ENCODE measurements at places on chromosomes 5 and 9.

DNA sequence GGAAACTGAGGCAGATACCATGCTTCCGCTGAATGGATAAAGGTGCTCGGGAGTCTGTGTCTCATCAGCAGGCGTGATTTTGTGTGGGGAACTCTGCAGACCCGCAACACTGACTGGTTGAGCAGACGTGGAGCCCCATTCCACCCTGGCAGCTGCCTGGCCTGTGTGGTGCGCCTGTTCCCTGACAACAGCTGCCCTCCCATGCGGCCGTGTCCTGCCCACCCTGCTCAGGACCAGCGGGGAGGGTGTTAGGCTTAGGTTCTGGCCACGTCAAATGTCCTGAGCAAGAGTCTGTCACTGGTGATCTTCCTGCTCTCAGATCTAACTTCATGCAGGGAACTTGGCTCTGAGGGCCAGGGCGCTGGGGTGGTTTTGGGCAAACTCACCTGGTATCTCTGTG is 417.7 kb upstream of the IRX4 start:
- DNase-seq = no peak

DNA sequence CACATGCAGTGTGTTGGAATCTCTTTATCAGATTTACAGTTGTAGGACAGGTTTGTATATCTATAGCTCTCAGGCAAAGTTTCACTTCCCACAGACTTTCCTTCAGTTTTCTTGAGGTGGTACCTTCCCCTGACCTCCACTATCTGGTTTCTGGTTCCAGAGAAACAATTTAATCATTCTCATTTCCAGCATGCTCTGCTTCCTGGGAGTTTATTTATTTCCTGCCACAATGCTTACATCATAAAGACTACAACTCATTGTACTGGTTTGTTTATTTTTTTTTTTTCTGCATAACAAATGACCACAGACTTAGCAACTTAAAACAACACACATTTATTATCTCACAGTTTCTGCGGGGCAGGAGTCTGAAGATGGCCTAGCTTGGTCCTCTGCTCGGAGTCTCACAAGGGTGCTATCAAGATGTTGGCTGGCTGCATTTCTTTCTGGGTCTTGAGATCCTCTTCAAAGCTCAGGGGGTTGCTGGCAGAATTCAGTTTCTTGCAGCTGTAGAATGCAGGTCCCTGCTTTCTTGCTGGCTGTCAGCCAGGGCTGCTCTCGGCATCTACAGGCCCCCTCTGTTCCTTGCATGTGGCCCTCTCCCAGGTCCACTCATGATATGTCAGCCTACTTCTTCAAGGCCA is 247.7 kb downstream of the ENC1 start:
- no peak for DNase-seq

DNA sequence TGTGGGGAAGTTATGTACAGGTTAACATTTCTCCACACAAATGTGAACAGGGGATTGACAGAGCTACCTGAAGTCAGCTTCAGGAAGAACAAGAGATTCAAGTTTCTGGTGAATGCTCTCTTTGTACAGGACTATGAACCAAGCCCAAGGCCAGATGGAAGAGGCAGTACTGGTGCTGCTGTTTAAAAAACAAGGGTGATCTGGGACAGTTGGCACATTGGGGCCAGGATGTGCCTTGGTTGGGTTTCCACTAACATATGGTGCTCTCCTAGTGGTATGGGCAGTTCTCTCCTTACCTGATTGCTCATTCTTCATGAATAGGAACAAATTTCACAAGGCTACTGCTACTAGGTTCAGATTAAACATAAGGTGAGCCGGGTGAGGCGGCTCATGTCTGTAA is 40.0 kb downstream of the MTMR12 start:
- DNase-seq = no peak

GRCh38 chr5:6804766-6805501 is 91.7 kb downstream of the TENT4A start:
- DNase-seq = no peak

DNA sequence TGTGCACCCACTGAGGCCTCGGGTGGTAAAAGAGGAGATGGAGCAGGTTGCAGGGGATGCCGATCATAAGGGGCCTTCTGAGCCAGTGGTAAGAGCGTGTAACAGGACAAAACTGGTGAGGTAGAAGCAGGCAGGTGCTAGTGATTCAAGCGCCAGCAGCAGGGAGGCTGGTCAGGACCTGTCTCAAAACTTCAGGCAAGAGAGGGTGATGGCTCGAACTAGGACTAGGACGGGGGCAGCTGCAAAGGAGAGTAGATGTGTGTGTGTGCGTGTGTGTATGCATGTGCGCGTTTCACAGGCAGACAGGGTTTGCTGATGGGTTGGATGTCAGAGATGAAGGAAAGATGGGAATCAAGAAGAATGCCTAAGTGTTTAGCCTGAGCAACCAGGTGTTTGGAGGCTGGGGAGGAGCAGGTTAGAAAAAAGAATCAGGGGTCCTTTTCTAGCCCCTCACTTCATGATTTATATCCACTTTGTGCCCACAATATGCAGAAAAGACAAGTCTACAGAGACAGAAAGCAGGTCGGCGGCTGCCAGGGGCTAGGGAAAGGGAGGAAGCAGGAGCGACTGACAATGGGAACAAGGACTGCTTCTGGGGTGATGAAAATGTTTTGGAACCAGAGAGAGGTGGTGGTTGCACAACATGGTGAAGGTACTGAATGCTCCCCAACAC is 15.2 kb downstream of the HRH2 start:
- DNase-seq = no peak

GRCh38 chr9:34240006-34240405 is 61.2 kb downstream of the UBAP1 start:
- DNase-seq = no peak

GRCh38 chr9:76868897-76869296 is 37.0 kb downstream of the PRUNE2 start:
- DNase-seq = no peak

- peak; percentile 74 for DNase-seq
These were observed 232.0 kb downstream of the RFK start for GRCh38 chr9:76162086-76162730.

- peak; percentile 9 for DNase-seq
These were observed 1.3 kb upstream of the PDLIM4 start for GRCh38 chr5:132256086-132256782.

- no peak for DNase-seq
These were observed 168.8 kb downstream of the PDE4D start for GRCh38 chr5:59724482-59725391.

GRCh38 chr9:18441261-18441660 is 32.7 kb upstream of the ADAMTSL1 start:
- DNase-seq = no peak

DNA sequence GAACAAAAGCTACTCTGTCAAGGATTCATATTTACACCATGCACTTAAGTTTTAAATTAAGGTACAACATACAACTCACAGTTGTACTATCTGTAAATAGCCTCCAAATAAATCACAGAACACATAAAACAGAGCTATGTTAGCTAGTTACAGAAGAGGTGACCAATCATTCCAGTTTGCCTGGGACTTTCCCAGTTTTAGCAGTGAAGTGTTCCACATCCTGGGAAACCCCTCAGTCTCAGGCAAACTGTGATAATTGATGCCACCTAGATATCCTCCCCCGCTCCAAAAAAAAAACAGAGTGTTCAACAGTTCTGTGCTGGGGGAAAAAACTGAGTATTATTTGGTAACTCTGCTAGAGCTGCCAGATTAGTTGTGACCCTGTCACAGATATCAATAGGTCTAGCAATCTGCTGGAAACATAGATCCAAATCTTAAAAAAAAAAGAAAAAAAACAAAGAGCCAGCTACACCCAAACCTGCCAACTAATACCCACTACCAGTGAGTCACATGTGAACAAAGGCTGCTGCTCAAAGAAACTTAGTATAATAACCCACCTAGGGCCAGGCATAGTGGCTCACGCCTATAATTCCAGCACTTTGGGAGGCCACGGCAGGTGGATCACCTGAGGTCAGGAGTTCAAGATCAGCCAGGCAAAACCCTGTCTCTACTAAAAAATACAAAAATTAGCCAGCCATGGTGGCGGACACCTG is 5.7 kb downstream of the TBCA start:
- DNase-seq = no peak

DNA sequence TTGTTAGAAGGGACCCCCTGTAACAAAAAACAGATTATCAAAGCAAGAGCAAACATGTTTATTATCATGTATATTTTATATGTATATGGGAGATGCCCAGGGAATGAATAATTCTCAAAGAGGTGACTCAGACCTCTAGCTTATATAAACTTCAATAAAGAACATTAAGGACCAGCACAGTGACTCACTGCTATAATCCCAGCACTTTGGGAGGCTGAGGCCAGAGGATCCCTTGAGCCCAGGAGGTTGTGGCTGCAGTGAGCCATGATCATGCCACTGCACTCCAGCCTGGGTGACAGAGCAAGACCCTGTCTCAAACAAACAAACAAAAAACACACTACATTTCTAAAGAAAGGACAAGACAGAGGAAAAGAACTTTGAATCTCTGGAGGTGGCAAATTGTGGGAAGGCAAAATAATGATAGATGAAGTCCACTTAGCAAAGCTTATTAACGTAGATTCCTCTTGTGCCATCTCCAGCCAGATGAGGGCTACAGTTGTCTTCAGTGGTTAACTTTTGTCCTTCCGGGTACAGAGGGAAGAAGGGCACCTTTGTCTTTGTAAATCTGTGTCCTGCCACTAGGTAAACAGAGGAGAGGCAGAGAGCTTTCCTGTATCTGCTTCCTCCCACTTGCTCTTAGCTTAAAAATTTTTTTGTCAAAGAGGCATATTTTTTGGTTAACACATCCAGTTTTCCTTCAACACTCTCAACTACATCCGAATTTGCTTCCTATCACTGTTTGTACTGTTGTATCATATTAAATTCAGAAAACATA is 7.5 kb upstream of the RFK start:
- DNase-seq = no peak

DNA sequence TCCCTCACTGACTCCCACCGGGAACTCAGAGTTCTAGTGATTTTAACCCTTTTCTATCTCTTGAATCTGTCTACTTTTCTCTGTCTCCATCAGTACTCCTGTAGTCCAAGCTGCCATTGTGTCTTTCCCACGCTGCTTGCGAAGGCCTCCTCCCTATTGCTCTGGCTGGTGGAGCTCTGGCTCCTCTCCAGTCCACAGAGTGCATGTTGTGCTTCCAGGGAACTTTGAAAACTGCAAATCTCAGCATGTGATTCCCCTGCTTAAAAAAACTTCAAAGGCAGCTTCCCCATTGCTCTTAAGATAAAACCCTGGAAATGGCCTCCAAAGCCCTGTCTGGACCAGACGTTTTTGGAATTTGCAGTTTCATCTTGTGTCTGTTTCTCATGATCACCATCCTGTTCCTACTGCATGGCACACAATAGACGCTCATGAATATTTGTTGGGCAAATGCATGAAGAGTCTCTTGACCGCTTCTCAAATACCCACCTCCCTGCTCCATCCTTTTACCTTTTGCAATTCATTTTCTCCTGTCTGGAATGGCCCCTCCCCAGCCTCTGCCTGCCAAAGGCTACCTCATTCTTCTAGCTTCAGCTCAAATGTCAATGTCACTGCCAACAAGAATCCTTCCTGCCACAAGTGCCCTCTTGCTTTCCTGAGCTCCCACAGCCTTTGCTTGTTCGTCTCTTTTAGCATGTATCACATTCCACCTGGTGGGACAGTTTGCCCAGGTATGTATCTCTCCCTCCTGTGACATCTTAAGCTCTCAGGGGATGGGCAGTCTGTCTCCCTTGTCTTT is 293.2 kb downstream of the ARHGAP26 start:
- DNase-seq = peak; percentile 59

GRCh38 chr9:123828449-123828848 is 101.5 kb downstream of the DENND1A start:
- DNase-seq = no peak

DNA sequence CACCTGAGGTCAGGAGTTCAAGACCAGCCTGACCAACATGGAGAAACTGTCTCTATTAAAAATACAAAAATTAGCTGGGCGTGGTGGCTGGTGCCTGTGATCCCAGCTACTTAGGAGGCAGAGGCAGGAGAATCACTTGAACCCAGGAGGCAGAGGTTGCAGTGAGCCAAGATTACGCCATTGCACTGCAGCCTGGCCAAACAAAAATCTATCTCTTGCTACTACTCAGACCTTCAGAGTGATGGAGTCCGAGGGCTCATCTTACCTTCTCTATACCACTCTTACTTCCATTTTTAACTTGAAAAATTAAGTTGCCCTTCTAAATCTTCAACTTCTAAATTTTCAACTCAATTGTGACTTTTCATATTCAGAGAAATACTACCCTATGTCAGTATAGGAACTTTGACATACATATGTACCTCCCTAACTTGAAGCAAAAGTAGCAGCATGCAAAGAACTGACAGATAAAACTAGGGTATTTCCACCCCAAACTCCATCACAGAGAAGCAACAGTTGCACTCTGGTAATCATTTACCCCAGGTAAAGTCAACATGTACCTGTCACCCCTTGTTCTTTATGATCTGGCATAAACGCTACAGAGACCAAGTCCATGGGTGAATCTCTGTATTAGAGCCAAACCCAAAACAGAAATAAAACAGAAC is 11.4 kb downstream of the ZFAND5 start:
- DNase-seq = no peak

- no peak for DNase-seq
These were observed 91.8 kb upstream of the TXNDC8 start for GRCh38 chr9:110429453-110429852.

DNA sequence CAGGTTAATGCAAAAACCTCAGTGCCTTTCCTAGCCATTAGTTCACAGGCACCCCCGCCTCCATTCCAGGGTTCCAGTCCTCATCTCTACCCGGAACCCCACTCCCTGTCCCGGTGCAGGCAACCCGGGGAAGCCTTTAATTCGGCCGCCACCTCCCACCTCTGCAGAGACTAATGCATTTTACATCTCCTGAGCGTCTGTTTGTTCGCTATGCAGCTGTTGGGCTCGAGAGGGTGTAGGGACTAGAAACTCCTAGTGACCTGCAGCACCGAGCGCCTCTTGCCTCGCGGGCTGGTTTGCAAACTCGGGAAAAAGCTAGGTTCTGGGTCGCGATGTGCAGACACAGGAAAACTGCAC is 3.6 kb downstream of the GDNF start:
- no peak for DNase-seq

DNA sequence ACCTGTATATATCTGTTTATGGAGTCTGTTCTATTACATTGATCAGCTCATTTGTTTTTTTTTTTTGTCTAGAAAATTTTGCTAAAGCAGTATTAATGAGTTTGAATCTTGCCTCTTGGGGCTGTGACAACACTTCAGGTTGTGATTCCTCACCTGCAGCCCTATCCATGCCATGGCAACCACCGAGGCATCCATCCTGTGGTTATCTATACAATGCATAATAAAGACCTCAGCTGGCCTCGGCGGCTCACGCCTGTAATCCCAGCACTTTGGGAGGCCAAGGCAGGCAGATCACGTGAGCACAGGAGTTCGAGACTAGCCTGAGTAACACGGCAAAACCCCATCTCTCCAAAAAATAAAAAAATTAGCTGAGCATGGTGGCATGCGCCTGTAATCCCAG is 28.1 kb upstream of the PDCD1LG2 start:
- DNase-seq = no peak

- DNase-seq = no peak
These were observed 46.7 kb downstream of the MYO10 start for GRCh38 chr5:16889203-16889971.
